ENCODE measurements at places on chromosomes 7 and 10. TPM values are rescaled to one million over a fixed set of nuclear protein-coding genes. Genes with fewer than 3 reads are reported as not detected.

Gene PRF1
- polyA plus RNA-seq: 0.20 TPM

Gene PDGFA
- polyA plus RNA-seq: 43.2 TPM

Gene VDAC2
- 254 TPM for polyA plus RNA-seq

Gene FAM25C
- not detected for polyA plus RNA-seq

Gene C10orf143
- 6.6 TPM for polyA plus RNA-seq

Gene CNPY1
- polyA plus RNA-seq: not detected

Gene CRPPA
- 6.0 TPM for polyA plus RNA-seq

Gene GPR158
- 0.27 TPM for polyA plus RNA-seq

Gene SLC29A4
- 17.1 TPM for polyA plus RNA-seq

- peak; percentile 46 for DNase-seq
Observed at GRCh38 chr7:75993689-75994387, 557 bp downstream of the TMEM120A start.

GRCh38 chr10:7960108-7960507, 94.4 kb upstream of the GATA3 start:
- no peak for DNase-seq

- DNase-seq: no peak
Observed at GRCh38 chr7:96199421-96199820, 122.5 kb downstream of the SLC25A13 start.

GRCh38 chr7:137850972-137851945, 4.5 kb upstream of the DGKI start:
- DNase-seq: no peak

DNA sequence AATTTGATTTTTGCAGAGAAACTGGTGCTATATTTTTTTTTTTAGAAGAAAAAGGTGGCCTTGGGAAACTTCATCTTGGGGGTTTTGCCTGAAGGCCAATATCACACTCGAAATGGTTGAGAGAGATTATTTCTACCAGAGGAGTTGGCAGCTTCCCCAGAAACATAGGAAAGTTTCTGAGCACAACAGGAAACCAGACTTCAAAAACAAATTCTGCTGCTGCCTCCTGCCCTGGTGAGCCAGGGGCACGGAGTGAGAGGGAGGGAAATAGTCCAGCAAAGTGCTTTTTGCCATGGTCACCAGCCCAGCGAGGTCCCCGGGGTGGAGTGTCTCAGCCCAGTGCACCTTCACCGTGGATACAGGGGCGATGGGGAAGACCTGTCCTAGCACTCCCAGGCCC, 61.1 kb downstream of the FOXI2 start:
- DNase-seq: no peak

DNA sequence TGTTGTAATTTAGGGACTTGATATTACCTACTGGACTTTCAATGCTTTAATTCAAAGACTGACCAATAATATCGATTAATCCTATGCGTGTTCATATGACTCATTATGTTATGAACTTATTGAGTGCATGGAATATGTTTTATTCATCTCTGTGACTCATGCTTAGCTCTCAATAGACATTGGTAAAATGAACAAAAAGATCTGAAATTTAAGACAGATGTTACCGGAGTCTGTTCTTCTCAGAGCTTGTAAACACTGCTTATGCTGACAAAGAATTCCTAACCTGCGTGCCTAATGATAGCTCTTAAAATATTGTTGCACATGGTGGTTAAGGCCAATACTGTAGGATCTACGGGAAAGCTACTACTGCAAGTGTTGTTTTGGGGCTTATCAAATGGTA, 131.5 kb upstream of the ACBD5 start:
- DNase-seq: no peak

DNA sequence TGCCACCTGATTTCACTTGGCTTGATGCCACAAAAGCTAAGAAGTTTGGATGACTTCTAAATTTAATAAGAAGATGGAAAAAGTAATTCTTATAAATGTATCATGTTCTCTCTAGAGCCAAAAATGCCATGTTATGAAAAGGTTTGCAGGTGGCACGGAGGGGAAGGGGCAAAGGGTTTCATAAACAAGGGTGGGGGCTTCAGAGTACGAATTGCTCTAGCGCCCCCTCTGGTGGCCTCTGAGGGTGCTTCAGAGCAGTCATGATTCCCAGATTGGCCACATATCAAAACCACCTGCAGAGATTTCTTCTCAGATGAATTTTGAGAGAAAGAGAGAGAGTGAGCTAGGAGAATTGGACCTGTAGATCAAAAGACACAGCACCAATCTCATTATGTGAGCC, 208.6 kb upstream of the YAE1 start:
- no peak for DNase-seq

- no peak for DNase-seq
Observed at GRCh38 chr10:28679581-28680357, 2.4 kb downstream of the BAMBI start.

DNA sequence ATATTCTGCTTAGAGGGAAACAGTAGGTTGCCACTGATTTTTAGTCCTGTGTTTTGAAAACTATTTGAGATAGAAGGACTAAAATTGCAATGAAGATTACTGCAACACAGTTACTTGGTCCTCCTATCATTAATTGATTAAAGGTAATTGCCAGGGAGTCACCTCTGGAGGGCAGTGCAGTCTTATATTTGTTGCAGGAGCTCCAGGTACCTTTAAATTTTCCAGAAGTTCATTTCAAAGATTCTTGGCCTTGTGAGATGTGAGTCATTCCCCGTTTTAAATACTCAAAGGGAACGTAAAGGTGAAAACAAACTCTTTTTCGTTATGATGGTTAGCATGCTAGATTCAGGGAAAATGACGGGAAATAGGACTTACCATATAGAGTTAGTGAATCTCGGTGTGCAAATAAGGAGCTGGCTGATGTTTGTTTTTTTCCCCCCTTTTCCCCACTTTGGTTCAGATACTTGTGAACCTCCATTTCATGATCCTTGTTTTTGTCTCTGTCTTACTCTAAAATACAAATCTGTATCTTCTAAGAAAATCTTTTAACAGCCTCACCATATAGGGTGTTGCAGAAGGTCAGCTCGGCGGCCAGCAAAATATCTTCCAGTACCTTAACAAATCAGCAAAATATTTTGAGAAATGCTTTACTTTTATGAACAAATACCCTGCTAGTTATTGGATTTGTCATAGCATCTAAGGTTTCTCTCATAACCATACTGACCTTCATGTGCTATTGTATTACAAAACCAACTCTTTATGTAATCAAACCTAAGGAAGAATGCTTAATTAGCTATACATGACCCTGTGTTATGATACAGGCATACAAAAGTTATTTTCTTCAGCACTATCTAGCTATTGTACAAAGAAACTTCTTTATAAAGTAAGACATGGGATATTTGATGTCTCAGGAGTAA, 143.0 kb upstream of the HDAC9 start:
- peak; percentile 70 for DNase-seq

- peak; percentile 31 for DNase-seq
Observed at GRCh38 chr10:17787087-17787961, 21.8 kb upstream of the MRC1 start.

GRCh38 chr10:114096864-114097263, 53.2 kb downstream of the ADRB1 start:
- no peak for DNase-seq

DNA sequence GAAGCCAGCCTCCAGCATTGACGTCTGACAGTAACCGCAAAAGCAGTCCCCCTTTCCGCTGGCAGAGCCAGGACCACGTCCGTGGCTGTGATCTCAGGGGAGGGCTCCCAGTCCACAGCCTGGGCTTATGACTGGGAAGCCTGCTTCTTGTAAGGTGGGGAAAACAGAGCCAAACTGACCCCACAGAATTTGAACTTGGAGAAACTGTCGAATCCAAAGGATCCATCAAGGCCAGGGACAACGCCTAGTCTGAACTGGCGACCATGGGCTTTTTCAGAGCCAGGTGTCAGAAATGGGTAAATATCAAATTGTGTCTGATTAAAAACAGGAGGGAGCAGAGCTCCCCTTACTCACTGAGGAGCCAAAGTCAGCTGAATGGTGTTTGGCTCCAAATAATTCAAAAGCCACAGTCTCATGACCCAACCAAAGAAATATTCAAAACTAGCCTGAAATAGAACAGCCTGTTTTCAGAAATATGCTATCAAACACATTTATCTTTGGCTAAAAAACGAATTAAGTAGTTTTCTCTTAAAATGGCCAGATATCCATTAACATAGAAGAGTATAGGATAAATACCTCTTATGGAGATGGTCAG, 751.4 kb upstream of the GALNT17 start:
- DNase-seq: no peak

- DNase-seq: no peak
Observed at GRCh38 chr10:35420044-35420443, 83.7 kb downstream of the CCNY start.

DNA sequence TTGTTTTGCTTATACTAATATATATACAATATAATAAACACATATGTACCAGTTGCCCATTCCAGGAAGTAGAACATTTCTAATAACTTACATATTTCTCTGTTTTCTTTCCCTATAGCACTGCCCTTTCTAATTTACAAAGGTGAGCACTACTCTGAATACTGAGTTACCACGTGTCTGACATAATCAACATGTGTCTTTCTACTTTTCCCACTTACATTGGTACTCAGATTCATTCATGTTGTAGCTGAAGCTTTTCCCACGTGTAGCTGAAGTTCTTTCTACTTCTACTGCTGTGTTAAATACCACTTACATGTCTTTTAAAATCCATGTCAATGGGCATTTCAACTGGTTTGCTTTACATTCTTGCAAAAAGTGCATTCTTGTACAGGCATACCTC, 317.3 kb downstream of the DGKB start:
- no peak for DNase-seq

- DNase-seq: no peak
Observed at GRCh38 chr7:24701261-24702235, 55.7 kb downstream of the GSDME start.

- DNase-seq: no peak
Observed at GRCh38 chr10:72134785-72135767, 46.7 kb upstream of the SPOCK2 start.

Measured in left kidney (tissue), 8 donors.